GM12892 (cell line): ENCODE measurements at places on chromosomes 3 and 15.

GRCh38 chr3:3307491-3307890, 128.0 kb upstream of the CRBN start:
- no peak for DNase-seq

- no peak for DNase-seq
Observed at GRCh38 chr15:34461730-34462129, 24.1 kb upstream of the GOLGA8A start.

DNA sequence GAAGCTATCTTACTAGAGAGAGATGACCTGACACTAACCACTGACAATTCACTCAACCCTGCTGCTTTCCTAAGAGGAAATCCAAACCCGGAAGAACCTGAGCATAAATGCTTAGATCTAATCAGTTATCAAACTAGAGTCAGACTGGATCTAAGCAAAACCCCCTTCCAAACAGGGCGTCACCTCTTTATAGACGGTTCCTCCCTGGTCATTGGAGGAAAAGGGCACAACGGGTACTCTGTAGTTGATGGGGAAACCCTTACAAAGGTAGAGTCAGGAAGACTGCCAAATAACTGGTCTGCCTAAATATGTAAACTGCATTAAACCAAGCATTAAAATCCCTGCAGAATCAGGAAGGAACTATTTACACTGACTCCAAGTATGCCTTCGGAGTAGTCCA, 41.3 kb upstream of the FSTL1 start:
- no peak for DNase-seq

GRCh38 chr15:99167201-99167600, 62.3 kb downstream of the SYNM start:
- DNase-seq, result no peak

DNA sequence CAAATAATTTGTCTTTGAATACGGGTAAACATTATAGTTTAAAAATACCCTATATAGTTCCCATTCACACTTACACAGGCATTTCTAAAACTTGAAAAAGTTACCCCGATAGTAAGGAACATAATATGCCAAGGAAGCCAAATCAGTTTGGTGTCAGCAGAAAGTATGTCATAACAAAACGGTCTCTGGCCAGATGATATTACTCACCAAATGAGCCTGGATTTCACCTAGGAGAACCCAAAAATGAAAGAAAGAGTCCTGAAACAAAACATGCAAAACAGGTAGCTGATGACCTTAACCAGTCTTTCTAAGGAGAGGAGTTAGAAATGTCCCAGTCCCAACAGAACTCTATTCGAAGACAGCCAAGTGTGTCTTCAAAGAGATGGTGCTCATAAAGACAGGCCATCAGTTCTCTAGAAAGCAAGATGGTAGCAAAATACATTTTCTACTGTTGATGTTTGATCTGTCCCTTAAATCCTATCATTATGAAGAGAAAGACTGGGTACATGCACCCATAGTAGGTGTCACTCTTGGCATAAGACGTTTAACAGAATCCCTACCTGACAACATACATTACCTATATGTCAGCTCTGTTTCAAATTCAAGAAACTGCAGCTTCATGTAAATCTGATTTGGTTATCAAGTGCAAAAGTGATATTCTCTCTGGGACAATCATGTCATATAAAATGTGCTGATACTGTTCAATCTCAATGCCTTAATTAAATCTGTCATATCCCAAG, 942.5 kb downstream of the ROBO1 start:
- DNase-seq, result no peak

GRCh38 chr3:10550705-10551104, 45.3 kb upstream of the ATP2B2 start:
- DNase-seq, result no peak

- DNase-seq, result no peak
Observed at GRCh38 chr15:38708672-38709180, 144.1 kb upstream of the RASGRP1 start.

DNA sequence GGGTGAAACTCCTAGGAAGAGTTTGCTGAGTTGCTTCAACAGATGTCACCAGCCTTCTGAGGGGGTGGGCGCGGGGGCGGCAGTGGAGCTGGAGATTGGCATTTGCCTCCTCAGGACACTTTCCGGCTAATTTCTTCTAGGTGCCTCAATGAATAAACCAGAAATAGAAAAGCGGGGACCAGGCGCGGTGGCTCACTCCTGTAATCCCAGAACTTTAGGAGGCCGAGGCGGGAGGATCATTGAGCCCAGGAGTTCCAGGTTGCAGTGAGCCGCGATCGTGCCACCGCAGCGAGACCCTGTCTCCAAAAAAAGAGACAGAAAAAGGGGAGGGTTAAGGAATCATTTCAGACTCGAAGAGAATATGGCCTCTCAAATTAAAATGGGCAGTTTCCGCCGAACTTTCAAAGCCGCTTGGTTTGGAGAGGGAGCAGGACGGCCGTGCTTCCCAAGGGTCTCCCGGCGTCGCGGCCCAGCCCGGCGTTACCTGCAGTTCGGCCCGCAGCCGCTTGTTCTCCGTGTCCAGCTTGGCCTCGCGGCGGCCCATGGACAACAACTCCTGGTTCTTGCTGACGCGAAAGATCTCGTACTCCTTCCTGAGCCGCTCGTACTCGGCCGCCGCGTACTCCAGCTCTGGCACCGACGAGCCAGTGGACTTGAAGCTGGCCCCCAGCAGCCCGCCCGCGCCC, 587 bp downstream of the NPHP3 start:
- DNase-seq, result no peak

GRCh38 chr3:12751571-12751970, 7.5 kb downstream of the TMEM40 start:
- no peak for DNase-seq

DNA sequence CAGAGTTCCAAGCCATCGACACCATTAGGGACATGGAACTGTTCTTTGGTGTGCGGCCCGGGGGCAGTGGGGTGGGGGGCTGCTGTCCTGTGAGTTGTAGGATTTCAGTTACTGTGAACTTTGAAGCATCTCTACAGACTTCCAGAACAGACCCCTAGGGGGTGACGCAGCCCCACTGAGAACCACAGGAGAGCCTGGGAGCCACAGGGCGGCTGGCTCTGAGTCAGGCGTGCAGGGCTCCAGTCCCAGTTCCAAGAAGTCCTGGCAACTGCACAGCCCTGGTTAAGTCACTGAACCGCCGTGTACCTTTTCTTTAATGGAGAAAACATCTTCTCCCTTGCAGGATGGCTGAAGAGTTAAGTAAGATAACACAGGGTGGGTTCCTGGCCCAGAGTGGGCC, 23.5 kb upstream of the LRTM1 start:
- no peak for DNase-seq

DNA sequence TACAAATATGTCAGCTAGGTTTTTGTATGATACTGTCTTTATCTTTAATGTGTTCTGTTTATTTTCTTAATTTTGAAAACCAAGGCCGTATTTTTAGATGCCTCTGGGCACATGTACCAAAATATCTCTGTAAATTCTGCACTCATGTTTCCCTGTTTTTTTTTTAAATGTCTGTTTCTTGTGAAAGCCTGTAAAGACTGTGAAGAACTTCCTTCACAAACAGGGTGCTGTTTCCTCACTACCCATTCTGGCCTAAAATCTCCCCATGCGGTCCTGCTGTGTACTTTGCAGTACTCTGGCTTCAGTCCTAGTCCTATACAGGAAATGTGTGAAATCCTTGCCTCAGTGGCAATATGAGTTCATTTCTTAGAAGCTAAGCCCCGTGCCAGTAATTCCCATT, 133.4 kb upstream of the ZBTB20 start:
- DNase-seq, result no peak

DNA sequence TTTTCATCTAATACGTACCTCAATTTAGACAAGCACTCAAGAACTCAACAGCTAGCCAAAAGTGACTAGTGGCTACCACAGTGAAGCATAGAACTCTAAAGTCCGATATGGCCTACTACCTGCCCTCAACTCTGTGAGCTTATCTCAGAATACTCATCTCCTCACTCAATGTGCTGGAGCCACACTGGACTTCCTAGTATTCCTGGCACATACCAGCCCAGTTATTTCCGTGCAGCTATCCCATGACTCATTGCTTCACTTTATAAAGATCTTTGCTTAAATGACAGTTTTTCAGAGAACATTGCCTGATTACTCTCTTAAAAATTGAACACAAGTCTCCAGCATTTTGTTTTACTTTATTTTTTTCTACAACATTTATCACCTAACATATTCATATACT, 524.7 kb downstream of the PYDC2 start:
- no peak for DNase-seq

DNA sequence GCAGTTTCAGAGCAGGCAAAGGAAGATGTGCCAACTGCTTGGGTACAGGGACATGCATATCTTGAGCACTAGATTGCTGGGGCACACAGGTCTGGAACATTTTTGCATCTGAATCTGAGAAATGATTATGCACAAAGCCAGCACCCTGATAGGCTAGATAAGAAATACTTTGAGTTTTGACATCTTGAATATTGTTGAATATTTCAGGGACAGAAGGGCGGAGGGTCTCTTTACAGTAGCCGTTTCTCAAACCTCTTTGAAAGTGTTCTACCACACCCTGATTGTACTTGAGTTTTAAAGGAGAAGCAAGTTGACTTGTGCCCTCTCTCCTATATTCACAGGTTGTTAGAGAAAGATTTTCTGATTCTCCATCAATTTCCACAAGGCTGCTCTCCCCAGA, 188.1 kb upstream of the STRIT1 start:
- no peak for DNase-seq

DNA sequence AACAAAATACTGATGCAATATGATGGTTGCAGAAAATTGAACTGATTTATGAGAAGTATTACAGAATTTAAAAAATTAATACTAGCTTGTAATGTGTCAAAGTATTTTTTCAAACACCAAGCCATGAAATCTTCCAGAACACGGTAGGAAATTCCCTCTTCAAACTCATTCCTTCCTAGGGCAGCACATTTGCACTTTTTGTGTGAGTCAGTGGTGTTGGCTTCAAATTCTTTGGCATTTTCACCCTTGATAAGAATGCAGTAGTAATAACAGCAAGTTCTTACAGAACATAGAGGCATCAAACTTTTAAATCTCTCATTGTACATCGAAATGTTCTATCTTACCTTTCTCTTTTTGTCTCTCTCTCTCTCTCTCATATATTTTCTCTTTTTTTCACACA, 191.8 kb downstream of the CGGBP1 start:
- DNase-seq, result no peak

DNA sequence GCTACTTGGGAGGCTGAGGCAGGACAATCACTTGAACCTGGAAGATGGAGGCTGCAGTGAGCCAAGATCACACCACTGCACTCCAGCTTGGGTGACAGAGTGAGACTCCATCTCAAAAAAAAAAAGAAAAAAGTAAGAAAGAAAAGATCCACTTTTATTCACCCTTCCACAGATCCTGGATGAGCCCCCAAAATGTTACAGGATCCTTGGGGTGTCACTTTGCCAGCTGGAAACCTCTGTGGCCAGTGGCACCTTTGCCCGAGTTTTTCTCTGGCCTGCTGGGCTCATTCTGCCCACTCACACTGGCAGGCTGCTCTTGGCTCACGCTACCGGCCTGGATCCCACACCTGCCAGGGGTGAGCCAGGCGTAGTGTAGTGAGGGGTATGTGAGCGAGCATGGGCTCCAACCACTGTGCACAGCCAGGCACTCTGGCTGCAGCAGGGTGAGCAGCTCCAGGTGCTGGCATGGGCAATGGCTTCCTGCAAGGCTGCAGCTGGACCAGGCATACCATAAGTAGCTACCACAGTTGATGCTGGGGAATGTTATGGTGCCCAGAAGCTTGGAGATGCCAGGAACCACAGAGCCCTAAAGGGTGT, 57.8 kb upstream of the C15orf39 start:
- DNase-seq, result no peak

- DNase-seq, result no peak
Observed at GRCh38 chr3:143831208-143831607, 17.1 kb downstream of the SLC9A9 start.

GRCh38 chr15:85414991-85415390, 34.6 kb downstream of the AKAP13 start:
- no peak for DNase-seq

GRCh38 chr15:80693682-80694610, 1.2 kb upstream of the ABHD17C start:
- no peak for DNase-seq

- DNase-seq, result no peak
Observed at GRCh38 chr15:66704019-66704802, 2.2 kb downstream of the SMAD6 start.

GRCh38 chr3:160134454-160134853, 90.8 kb upstream of the C3orf80 start:
- no peak for DNase-seq

DNA sequence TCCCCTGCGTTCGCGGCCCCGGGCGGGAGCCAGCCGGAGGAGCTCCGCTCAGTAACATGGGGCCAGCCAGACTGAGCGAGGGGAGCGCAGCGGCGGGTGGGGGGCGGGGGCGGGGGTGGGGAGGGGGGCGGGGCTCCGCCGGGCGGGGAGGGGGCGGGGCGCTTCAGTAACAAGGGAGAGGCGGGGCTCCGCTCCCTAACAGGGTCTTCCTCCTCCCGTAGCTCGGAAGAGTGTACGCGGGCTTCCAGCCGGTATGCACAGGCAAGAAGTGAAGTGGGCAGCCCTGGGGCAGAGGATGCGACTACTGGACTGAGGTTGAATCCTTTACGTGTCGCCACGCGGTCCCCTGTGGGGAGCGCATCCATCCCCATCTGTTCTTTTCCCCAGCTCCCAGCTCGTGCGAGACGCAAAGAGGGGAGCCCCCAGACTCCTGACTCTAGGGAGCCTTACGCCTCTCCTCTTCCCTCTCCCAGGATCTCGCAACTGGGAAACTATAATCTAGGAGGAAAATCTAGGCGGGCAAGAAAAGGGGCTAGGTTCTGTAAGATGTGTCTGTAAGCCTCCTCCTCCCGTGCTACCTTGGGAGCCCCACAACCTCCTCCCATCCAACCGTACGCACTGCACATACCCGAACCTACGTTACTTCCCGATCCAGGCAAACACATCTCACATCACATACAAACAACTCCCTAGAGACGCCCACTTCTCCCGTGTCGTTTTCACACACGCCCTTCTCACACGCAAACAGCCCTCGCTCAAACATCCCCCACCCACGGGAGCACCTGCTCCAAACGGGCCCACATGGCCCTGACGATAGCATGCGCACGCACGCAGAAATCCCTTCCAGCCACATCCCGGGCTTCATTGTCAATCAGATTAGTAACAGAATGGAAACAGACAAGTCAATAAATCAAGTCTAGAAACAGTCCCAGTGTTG, at the start of gene SHF:
Gene SHF, minus strand, starts transcription at position 73 of the 937 bp plus-strand sequence. Its CDS starts 15 bp downstream, at position 58.
- DNase-seq, result peak; percentile 61

GRCh38 chr15:32933236-32933635, 215.4 kb downstream of the GREM1 start:
- DNase-seq, result no peak

DNA sequence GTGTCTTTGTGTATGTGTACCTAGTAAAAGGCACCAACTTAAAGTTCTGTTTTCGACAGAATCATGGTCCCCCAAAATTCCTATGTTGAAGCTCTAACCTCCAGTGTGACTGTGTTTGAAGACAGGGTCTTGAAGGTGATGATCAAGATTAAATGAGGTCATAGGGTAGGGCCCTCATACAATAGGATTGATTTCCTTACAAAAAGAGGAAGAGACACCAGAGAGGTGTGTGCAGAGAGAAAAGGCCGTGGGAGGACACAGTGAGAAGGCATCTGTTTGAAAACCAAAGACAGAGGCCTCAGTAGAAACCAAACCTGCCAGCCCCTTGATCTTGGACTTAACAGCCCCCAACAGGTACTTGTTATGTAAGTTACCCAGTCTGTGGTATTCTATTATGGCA, 52.0 kb upstream of the CORO2B start:
- no peak for DNase-seq
